ENCODE measurements at places on chromosomes 7 and 10.

- no peak for DNase-seq
These were observed 21.7 kb upstream of the WNT16 start for GRCh38 chr7:121307021-121307574.

DNA sequence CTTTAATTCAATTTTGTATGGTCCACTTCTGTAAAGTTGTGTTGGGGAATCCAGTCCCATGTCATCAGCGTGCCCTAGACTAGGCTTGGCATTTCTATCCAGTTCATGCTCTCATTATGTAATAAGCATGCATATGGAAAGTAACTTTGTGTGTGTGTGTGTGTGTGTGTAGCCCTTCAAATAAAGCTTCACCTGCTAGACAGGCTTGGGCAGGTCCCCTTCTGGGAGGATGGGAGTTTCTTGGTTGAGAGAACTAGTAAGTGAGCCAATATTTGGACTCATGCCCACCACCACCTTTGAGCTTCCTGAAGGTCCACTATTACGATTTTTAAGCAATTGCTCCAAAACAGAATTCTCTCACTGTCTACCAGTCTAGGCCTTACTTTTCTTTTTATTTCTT, 6.9 kb downstream of the BZW2 start:
- DNase-seq: no peak

DNA sequence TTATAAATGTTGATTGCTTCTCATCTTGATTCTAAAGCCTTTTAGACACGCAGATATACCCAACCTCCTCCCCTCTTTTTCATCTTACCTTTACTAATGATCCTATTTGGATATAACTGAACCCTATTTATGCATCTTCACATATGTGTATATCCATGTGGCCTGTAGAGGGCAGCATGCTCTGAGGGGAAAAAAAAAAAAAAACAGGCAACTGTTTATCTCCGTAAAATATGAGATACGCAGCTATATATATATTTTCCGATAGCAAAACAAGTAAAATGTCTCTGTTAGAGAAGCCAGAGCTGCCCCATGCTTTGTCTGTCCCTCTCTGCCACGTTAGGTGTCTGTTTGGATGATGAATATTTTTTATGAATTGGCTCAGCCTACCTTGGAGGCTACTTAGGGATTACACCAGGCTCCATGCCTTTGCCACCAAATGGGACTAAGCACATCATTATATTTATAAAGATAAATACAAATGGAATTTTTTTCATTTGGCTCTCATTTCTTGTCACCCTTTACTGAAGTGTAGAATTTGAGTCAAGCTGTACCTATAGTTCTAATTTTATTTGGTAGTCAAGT, 174.8 kb upstream of the FZD1 start:
- DNase-seq: no peak

GRCh38 chr7:155193716-155194115, 104.0 kb upstream of the INSIG1 start:
- DNase-seq: no peak

GRCh38 chr10:44936314-44936975, 23.2 kb upstream of the RASSF4 start:
- no peak for DNase-seq

DNA sequence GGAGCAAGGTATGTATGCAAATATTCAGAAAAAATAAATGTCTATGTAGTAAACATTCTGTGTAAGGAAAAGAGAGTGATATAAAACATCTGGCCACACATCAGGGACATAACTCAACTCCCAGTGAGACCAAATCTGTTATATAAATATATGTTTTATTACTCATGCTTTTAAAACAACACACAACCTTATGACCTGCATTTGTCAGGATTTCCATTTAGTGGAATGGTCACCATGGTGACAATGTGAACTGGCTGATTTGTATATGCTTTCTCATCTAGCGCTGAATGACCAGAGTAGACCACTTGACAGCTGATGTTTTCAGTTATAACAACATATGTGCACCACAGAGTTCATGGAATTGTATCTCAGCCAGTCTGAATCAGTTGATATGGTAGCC, 551.7 kb downstream of the HTR7 start:
- no peak for DNase-seq

DNA sequence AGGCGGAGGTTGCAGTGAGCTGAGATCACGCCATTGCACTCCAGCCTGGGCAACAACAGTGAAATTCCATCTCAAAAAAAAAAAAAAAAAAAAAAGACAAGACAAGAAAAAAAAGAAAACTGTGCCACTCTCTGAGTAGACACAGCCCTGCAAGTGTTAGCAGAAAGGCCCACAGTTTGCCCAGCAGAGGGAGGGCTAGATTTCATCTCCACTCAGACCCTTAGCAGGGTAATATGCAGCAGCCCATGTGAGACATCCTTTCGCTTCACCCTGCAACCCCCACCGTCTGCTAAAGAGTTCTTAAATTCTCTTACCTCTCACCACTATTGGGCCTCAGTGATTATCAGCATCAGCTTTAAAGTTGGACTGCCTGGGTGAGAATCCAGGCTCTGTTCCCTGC, 38.2 kb downstream of the CTNNA3 start:
- DNase-seq: no peak

DNA sequence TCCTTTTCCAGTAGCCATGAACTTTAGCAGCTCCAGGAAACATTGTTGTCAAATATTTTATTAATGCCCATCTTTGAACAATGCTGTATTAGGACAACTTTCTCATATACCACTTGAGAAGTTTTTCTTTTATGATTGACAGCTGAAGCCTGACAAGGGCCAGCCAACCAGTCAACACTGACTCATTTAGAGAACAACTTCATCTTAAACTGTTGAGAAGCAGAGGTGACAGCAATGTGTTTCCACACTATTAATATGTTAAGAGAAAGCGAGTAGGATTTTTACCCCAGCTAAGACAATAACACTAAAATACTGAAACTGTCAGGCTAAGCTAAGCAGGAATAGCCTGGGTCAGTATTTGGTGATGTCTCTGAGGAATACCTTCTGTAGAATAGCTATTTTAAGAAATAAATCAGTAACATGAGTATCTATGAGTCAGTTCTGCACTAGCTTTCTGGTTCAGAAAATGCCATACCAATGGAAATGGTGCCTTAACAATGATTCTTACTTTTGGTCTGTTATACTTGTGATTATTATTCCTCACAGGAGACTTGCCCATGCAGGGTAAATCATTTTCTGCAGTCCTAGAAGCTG, 168.8 kb upstream of the POT1 start:
- DNase-seq: no peak

- DNase-seq: peak; percentile 18
These were observed 19.5 kb downstream of the WNT8B start for GRCh38 chr10:100482181-100482833.
